ENCODE measurements at places on chromosomes 6 and 20.

GRCh38 chr6:3122823-3123182 is 4.3 kb downstream of the BPHL start:
- no peak for DNase-seq

- peak; percentile 50 for DNase-seq
Observed at GRCh38 chr6:146850238-146850896, 251.6 kb downstream of the ADGB start.

DNA sequence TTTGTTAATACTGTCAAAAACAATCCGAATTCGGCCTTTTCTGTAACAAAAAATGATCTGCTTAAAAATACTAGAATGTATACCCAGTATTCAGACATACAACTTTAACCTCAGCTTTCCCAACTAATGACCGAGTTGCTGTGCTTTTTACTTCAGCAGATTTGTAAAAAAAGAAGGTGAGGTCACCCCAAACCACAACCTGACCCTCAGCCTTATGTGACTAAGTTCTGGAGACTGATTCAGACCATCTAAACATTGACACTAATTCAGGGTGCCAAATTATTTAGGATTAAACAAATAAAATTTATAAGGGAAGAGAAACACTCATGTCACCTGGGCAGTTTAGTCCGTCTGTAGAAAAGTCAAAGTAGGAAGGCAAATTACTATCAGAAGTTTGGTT is 7.7 kb downstream of the CCN6 start:
- no peak for DNase-seq

GRCh38 chr6:116136373-116136772 is 10.4 kb upstream of the COL10A1 start:
- no peak for DNase-seq

DNA sequence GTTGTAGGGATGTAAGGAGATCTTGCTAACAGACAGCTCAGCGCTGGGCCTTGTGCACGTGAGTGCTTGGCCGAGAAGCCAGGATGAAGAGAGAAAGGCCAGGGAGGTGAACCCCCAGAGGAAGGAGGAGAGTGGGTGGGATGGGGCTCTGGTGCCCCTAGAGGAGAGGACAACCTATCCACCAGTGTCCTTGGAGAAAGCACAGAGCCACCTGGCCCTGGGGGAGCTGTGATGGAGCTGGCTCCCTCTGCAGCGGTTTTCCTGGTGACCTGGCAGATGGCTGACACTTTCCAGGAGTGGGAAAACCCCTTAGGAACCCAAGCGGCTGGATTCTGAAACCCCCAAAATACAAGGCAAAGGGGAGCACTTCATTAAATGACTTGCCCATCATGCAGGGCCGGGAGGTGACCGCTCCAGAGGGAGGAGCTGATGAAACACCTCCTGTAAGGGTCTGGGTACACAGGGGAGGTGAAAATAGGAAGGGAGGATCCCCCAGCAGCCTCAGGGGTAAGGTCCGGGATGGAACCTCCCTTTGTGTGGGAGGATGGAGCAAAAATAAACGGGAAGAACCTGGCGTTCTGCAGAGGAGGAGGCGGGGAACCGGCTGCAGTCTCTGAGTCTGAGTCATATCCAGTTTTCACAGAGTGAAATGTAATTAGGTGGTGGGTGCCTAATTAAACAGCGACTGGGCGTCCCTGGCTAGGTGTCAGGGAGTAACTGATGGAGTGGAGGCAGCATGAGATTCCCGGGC is 80.4 kb downstream of the SULF2 start:
- DNase-seq: no peak

DNA sequence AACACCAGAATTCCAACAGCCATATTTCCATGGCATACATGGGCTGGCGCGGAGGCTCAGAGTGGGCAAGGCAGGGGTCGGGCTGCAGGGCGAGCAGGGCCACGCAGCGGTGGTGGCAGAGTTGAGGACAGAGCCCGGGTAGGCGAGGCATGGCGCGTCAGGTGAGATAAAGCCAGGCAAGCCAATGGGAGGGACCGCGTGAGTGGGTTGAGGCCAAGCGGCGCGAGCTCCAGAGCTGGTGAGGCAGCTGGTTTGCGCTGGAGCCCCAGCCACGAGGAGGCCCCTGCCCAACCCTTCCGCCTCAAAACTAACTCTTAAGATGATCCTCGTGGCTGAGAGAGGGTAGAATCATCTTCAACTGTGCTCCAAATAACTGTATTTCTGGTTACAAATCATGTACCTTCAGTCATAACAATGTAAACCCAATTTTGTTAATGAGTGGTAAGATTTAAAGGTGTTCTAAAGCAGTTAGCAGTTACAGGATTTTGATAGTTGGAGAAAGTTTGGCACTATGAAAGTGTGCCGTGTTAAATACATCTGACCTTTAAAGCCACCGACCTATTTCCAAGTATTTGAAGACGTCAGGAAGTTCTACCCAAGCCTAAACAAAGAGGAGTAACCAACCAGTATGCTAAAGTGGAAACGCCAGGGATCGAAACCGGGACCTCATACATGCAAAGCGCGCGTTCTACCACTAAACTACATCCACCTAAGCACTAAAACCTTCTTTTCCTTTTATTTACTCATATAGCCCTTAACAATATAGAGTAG is 107.9 kb downstream of the GPX5 start:
- DNase-seq: no peak

- DNase-seq: no peak
Observed at GRCh38 chr6:150280703-150281102, 88.1 kb upstream of the IYD start.

- DNase-seq: no peak
Observed at GRCh38 chr6:43271944-43272343, 26.1 kb upstream of the SLC22A7 start.

GRCh38 chr20:3778976-3779375 is 2.3 kb downstream of the SPEF1 start:
- no peak for DNase-seq

DNA sequence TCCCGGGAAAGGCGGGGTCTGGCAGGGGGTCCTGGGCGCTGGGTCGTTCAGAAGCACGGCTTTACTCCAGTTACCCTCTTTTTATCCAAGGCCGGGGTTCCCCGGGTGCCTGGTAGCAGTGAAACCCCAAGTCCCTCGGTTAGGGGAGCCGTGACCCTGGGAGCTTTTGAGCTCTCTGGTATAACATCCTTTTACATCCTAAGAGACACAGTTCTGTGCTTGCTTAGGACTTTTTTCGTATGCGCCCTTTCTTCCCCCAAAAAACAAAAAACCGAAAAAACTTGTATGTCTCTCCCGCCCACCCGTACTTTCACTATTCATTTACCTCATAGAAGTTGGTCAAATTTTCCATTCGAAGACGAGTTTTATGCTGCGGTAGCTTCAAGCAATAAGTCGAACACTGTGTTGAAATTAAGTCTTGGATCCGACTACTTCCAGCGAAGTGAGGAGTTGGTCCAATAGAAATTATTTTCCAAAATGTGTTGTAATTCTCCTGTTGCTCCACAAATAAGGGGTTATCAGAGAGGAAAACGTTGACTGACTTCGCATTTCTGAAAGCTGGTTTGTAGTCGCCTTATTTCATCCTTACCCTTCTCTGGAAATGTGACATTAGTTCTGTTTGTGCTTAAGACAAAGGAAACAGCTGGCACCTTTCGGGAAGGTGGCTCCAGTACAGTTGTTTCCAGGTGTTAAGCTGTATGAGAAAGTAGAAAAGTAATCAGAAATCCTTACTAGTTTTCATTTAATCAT is 816 bp upstream of the MAN1A1 start:
- peak; percentile 23 for DNase-seq
